ENCODE measurements at places on chromosomes 3 and 15.
A peak's percentile ranks its signal among the peaks of the same experiment; 100 is the strongest.

GRCh38 chr3:78274475-78275065, 1234.7 kb downstream of the ROBO2 start:
- H3K4me3 ChIP-seq, result no peak overlapping the region
- no peak for DNase-seq
- H3K4me1 ChIP-seq, result no peaks in the 10 kb centered on the region

GRCh38 chr3:183038221-183038620, 57.9 kb upstream of the DCUN1D1 start:
- DNase-seq, result no peak
- H3K4me3 ChIP-seq, result no peak overlapping the region
- H3K27me3 ChIP-seq, result no peaks in the 10 kb centered on the region
- no peaks in the 10 kb centered on the region for H3K4me1 ChIP-seq
- H3K27ac ChIP-seq, result no peak overlapping the region

DNA sequence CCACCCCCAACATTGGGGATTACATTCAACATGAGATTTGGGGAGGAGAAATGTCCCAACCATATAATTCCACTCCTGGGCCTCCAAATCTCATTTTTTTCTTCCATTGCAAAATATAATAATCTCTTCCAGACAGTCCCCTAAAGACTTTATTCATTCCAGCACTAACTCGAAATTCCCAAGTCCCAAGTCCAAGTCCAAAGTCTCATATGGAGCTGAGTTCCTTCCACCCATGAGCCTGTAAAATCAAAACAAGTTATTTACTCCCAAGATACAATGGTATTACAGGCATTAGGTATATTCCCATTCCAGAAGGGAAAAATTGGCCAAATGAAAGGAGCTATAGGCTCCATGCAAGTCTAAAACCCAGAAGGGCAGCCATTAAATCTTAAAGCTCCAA, 56.7 kb downstream of the P2RY1 start:
- no peaks in the 10 kb centered on the region for H3K36me3 ChIP-seq
- DNase-seq, result no peak
- no peaks in the 10 kb centered on the region for H3K27me3 ChIP-seq
- H3K4me3 ChIP-seq, result no peak overlapping the region
- no peak overlapping the region for H3K27ac ChIP-seq

DNA sequence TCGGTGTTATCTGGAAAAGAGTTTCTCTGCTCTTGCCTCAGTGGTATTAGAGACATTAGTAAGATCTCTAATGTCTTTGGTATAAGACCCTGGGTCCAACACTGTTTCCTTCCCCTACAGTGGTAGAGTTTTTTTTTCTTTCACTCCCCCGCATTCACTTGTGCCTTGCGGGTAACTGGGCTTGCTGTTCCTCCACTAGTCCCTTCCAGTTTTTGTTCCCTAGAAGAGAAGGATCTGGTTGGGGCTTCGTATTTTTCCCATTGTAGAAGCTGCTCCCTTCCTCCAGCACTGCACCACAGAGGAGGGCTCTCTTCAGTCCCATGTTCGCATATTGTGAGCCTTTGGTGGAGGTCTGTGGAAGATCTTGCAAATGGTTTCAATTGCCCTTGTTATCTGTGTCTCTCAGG, 13.7 kb downstream of the CTDSPL2 start:
- H3K27ac ChIP-seq, result no peak overlapping the region
- H3K36me3 ChIP-seq, result peaks cover 3% of the 10 kb centered on the region
- H3K4me3 ChIP-seq, result no peak overlapping the region
- no peak for DNase-seq

GRCh38 chr3:128426128-128426921, 40.4 kb downstream of the DNAJB8 start:
- no peaks in the 10 kb centered on the region for H3K4me1 ChIP-seq
- H3K27me3 ChIP-seq, result peaks cover 52% of the 10 kb centered on the region
- H3K4me3 ChIP-seq, result peak overlapping the region; percentile 13
- peak; percentile 48 for DNase-seq

GRCh38 chr15:36136049-36136448, 443.4 kb upstream of the CDIN1 start:
- H3K27me3 ChIP-seq, result no peaks in the 10 kb centered on the region
- H3K27ac ChIP-seq, result no peak overlapping the region
- H3K36me3 ChIP-seq, result no peaks in the 10 kb centered on the region
- DNase-seq, result no peak

DNA sequence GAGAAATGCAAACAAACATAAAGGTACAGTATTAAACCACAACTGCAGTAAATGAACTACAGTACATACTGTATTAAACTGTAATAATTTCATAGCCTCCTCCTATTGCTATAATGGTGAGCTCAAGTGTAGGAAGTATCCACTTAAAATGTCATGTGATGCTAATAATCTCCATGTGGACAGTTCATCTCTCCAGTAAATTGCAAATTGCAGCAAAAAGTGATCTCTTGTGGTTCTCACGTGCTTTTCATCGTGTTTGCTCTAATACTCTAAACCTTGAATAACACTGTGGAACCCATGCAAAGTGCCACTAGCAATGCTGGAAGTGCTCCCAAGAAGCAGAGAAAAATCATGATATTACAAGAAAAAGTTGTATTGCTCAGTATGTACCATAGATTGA, 9.2 kb upstream of the FNDC3B start:
- H3K27ac ChIP-seq, result no peak overlapping the region

DNA sequence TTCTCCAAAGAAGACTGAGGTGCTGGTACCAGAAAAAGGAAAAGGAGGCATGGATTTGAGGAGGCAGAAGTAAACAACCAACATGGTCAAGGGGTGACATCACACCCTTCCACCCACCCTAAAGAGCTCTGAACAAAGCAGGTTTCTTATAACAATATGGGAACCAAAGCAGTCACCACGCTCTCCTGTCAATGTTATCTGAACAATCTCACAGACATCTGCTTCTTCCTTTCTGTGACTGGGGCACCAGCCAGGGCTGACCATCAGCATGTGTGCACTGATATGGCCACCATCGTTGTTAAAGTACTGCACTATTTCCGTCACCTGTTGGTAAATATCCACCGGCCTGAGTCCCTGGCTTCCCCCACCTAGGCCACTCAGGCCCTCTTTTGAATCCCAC, 252.9 kb downstream of the SHQ1 start:
- no peaks in the 10 kb centered on the region for H3K27me3 ChIP-seq
- H3K4me3 ChIP-seq, result no peak overlapping the region
- no peak for DNase-seq
- H3K36me3 ChIP-seq, result no peaks in the 10 kb centered on the region

- no peaks in the 10 kb centered on the region for H3K36me3 ChIP-seq
- no peak for DNase-seq
- no peak overlapping the region for H3K27ac ChIP-seq
- no peaks in the 10 kb centered on the region for H3K4me1 ChIP-seq
- H3K27me3 ChIP-seq, result peaks cover 30% of the 10 kb centered on the region
Observed at GRCh38 chr3:124767264-124767663, 37.0 kb downstream of the UMPS start.

DNA sequence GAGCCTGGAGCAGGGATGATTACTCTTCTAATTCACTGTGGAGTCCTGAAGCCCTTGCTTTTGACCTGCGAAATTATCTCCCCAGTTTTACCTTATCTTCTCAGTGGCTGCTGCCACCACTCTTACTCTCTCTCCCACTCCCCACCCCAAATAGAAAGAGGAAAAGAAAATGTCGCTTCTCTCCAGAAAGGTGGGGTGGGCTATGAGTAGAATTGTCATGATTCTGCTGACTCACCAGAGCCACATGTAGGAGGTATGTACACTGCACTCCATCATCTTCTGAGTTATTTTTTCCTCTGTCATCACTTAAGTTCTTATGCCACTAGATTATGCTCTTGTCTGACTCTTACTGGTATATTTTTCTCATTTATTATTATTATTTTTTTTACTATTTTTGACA, 43.9 kb upstream of the TMEM158 start:
- no peak for DNase-seq
- H3K27ac ChIP-seq, result no peak overlapping the region
- no peak overlapping the region for H3K4me3 ChIP-seq
- H3K4me1 ChIP-seq, result no peaks in the 10 kb centered on the region
- H3K27me3 ChIP-seq, result peaks cover 21% of the 10 kb centered on the region

- H3K4me3 ChIP-seq, result no peak overlapping the region
- H3K27ac ChIP-seq, result no peak overlapping the region
- H3K36me3 ChIP-seq, result no peaks in the 10 kb centered on the region
- peaks cover 59% of the 10 kb centered on the region for H3K27me3 ChIP-seq
- DNase-seq, result no peak
Observed at GRCh38 chr15:96328181-96328876, 2.2 kb upstream of the NR2F2 start.
